ENCODE measurements at places on chromosomes 6 and 20.

GRCh38 chr20:25547063-25547462, 38.3 kb downstream of the NINL start:
- DNase-seq: no peak

- peak; percentile 11 for DNase-seq
These were observed 31.6 kb upstream of the SLC32A1 start for GRCh38 chr20:38692436-38693411.

DNA sequence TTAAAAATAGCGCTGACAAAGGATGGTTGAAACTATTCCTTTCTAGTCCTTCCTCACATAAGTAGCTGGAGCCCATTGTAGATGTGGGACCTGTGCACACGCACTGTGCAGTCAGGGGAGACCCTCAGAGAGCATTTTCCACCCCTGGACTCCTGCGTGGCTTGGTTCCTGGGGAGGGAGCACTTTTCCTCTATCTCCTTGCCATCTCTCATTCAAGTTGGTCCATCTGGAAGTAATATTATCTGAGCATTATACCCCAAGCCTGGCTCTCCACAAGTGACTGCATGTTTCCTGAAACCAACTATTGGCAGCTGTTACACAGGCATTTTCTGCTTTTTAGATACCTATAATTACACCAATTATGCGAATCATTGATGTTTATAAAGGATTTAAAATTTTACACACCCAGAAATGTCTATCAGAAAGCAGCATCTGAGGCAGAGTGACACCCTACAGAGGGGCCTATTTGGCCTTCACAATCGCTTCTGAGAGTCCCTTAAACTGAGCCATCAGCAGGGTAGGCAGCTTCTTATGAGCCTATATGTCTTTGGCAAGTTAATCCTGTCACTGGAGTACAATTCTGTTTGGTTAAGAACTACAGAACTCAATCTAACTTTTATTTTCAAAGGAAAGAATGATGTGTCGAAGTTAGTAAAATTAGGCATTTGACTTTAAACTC, 18.7 kb downstream of the SOX4 start:
- no peak for DNase-seq

GRCh38 chr20:1304710-1305515, 24.0 kb downstream of the SDCBP2 start:
- DNase-seq: no peak

DNA sequence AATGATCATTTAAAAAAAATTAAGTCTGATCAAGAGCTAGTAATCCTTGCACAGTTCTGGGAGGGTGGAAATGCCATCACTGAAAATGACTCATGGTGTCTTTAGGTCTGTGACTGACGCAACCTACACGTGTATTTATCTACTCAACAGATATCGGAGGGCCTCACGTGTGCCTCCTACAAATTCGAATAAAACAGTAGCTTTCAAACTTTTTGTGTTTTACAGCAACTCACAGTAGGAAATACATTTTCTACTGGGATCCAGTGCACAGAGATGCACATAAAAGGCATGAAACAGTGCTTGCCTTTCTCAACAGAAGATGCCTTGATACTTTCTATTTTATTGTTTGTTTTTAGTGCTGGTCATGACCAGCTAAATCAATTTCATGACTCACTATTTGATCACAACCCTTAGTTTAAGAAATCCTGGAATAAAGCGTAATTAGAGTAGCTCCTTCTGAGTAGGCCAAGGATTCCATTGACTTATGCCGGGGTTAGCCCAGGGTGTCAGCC, 210.0 kb upstream of the SNX9 start:
- peak; percentile 66 for DNase-seq

DNA sequence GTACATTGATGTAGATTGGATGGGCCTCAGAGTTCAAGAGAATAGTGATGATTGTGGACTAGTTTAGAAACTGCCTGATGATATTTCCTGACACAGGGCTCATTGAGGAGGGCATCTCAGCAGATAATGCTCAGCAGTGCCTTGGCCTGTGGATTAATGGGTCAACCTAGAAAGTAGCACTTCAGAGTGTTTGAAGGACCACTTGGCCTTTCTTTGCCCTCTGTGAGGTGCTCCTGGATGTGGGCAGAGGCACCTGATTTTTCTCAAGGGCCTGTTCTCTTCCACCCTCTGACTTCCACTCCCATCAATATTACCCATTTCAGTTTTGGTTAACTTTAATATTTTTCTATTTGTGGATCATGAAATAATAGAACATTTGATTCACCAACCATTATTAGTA, 270.6 kb upstream of the BMP2 start:
- no peak for DNase-seq

GRCh38 chr6:122809691-122810090, 20.6 kb downstream of the SMPDL3A start:
- no peak for DNase-seq

DNA sequence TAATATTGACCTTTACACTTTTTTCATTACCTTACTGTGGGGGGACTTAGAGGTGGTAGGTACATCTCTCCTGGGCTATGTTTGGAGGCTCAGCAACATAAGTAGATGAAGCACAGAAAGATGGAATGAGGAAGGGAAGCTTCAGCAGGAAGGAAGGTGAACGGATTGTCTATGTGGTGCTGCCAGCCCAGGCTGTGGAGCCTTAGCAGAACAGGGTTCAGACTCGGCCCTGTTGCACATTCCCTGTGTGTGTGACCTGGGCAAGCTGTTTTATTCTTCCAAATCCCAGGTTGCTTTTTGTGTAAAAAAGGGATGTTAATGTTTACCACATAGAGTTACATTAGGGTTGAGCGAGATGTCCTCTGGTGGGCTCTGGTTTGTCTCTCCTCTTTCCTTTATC, 41.2 kb downstream of the ANKS1A start:
- DNase-seq: no peak

GRCh38 chr6:169638388-169638787, 63.4 kb downstream of the WDR27 start:
- DNase-seq: no peak

- DNase-seq: no peak
These were observed 575 bp downstream of the WTAP start for GRCh38 chr6:159727717-159728445.

DNA sequence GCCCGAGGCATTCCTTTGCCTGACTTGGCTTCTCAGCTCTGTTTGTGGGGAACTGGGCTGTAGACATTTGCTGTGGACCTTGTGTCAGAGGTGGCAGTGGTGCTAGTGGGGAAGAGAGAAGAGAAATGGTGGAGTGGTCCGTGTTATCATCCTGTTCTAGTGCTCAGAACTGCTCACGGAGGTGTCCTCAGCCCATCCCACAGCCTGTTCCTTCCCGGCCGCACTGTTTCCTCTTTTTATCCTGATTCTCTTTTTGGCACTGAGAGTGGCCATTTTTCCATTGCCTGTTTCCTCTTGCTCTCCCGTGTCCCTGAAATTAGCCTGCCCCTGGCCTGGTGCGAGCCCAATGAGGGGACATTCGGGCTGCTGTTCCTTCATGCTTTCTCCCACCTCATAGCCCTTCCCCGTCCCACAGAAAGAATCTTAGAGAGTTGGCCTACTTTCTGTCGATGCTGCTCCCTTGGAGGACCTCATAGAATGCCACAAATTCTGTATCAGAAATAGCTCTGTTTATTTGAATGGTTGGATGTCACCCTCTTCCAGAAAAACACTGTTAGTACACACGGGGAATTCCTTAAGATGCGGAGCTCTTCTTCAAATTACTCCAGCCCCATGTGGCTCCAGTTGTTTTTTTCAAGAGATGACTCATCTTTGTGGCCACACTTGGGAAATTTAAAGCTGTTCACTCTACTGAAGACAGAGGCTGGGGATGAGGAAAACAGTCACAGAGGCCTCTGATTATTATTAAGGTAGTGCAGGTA, 26.1 kb downstream of the FARS2 start:
- peak; percentile 4 for DNase-seq

DNA sequence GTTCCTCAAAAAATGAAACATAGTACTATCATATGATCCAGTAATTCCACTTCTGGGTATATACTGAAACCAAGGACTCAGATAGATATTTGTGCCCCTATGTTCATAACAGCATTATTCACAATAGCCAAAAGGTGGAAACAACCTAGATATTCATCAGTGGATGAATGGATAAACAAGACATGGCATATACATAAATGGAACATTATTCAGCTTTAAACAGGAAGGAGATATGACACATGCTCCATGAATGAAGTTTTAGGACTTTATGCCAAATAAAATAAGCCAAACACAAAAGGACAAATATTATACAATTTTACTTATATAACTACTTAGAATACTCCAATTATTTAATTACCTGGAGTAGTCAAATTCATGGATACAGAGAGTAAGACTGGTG, 16.4 kb downstream of the PLCB1 start:
- no peak for DNase-seq

DNA sequence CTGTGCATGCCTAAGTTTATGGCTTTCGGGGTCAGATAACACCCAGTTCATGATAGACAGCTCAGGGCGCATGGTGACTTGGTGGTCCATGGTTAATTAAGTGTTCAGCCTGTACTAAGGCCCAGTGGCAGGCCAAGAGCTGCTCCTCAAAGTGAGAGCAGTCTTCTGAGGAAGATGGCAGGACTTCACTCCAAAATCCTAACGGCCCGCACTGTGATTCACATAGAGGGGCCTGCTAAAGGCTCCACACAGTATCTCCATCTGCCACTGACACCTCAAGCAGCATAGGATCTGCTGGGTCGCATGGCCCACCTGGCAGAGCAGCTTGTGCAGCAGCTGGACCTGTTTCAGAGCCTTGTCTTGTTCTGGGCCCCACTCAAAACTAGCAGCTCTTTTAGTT, 10.6 kb upstream of the CST7 start:
- DNase-seq: no peak

DNA sequence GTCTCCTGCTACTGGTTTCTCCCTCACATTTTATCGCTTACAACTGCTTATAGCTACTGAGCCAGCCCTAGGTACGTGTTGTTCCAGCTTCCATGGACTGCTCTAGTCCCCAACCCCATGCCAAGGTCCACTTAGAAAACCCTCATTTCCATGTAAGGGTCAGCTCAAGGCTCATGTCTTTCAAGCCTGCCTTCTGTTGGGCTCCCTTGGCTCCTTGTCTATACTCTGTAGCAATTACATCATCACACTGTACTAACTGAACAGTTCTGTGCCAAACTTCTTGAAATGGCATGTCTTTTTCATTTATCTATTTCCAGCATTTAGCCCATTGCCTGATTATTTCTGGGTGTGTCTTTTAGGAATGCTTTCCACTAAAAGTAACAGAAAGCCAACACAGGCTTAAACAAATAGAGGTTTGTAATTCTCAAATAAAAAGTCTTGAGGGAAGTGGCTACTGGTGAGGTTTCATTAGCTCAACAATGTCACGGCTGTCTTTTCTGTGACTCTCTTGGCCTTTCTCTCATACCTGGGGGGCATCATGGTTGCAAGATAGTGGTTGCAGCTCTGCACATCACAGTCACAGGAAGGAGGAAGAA, 317.6 kb downstream of the TPBG start:
- no peak for DNase-seq

GRCh38 chr20:41044409-41045062, 15.9 kb downstream of the TOP1 start:
- DNase-seq: no peak

GRCh38 chr6:40678941-40679340, 91.8 kb upstream of the LRFN2 start:
- DNase-seq: no peak

- no peak for DNase-seq
These were observed 879 bp downstream of the MUC22 start for GRCh38 chr6:31011153-31011552.

DNA sequence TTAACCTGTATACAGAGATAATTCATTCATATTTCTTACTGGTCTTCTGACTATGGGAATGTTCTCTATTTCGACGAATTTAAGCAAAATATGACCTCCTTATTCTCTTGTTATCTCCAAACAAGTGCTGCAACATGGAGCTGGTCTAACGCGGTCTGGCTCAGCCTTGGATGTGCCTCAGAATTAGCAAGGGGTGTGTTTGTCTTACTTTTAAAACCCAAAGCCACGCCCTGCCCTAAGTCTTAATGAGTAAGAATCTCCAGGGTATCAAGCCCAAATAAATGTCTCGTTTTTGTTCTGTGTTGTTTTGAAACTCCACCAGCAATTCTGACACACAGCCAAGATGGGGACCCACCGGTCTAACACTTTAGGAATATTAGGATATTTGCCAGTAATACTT, 99.2 kb downstream of the ATP9A start:
- DNase-seq: no peak

- DNase-seq: no peak
These were observed 164.3 kb upstream of the OGFRL1 start for GRCh38 chr6:71124340-71124739.

- no peak for DNase-seq
These were observed 21.5 kb upstream of the MRGBP start for GRCh38 chr20:62774762-62775161.

GRCh38 chr20:2820896-2821869, 5.0 kb downstream of the TMEM239 start:
- no peak for DNase-seq

GRCh38 chr20:46798430-46798829, 89.0 kb downstream of the SLC2A10 start:
- DNase-seq: no peak

DNA sequence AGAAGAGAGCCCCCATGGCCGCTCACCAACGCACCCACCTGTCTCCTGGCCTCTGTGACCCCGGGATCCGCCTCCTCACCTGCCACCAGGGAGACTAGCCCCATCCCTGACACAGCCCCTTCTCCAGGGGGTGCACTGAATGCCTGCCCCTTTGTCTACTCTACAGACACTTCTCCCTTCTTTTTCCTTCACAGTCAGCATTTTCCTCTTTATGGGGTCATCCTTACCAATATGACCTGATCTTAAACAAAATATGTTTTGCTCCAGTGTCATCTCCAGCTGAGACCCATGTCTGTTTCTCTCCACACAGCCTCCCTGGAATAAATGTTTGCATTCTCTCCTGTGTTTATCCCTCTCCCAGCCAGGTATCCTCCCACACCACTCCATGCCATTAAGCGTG, 14.6 kb upstream of the CCR6 start:
- no peak for DNase-seq

GRCh38 chr6:134020543-134020942, 31.9 kb downstream of the SLC2A12 start:
- no peak for DNase-seq

GRCh38 chr6:159487636-159488035, 205.4 kb downstream of the SOD2 start:
- DNase-seq: no peak

DNA sequence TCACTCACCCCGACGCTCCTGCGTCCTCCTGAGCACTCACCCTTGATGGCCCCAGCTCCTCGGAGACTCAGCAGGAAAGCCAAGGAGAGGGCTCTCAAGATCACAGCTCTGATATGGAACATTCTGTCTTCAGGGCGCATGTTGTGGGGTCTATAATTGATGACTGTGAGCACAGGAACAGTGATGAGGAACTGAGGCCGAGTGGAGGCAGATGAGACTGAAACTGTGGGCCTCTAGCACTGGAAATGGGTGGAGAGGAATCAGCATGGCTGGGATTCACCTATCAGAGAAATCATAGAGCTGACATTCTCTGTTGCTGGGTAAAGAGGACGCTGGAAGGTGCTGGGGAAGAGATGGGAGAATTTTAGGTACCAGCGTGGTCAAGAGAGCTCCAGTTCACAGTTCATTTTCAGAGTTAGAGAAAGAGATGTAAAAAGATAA, at the start of gene HLA-DPA1:
Gene HLA-DPA1, minus strand, starts transcription at position 219 of the 441 bp plus-strand sequence.
- DNase-seq: no peak

- no peak for DNase-seq
These were observed 34.8 kb upstream of the MYB start for GRCh38 chr6:135146162-135146934.
